ENCODE measurements at places on chromosomes 12 and 14.

DNA sequence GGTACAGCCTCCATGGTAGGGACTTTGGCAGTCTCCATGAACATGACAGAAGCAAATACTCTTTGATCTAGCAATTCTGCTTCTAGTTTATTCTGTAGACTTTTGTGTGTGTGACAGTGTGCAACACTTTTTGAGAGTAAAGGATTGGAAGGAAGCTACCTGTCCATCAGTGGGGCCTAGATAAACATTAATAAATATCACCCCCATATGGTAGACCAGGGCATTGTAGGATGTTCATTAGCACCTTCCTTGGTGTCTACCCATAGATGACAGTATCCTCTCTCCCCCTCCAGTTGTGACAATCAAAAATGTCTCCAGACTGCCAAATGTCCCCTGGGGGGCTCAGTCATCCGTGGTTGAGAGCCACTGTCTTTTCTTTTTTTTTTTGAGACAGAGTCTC is 10.8 kb downstream of the SNRNP35 start:
- H3K4me3 ChIP-seq = no peak overlapping the region
- no peak for DNase-seq
- peaks cover 6% of the 10 kb centered on the region for H3K4me1 ChIP-seq

- no peak overlapping the region for H3K27ac ChIP-seq
- H3K4me1 ChIP-seq = no peaks in the 10 kb centered on the region
- H3K36me3 ChIP-seq = no peaks in the 10 kb centered on the region
Observed at GRCh38 chr14:99880651-99881420, 87.6 kb downstream of the EML1 start.

DNA sequence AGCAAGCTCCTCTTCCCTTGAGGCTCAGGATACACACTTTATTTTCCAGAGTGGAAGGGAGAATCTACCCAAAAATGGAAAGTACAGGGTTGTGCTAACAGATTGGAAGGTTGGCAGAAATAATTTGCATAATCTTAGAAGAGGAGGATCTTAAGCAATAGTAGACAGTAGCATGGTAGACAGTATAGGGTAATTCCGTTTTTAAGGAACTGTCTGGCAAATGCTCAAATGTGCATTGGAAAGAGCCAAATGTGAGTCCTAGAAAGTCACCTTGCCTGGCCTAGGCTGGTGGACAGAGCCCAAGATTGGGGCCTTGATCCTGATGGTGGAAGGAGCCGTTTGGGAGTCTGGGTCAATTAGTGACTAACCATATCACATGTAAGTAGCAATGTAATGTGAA is 13.1 kb upstream of the CARMIL3 start:
- H3K4me1 ChIP-seq = peaks cover 14% of the 10 kb centered on the region
- H3K4me3 ChIP-seq = no peak overlapping the region
- H3K27me3 ChIP-seq = peaks cover 4% of the 10 kb centered on the region
- no peak overlapping the region for H3K27ac ChIP-seq
- DNase-seq = no peak
- no peaks in the 10 kb centered on the region for H3K36me3 ChIP-seq

DNA sequence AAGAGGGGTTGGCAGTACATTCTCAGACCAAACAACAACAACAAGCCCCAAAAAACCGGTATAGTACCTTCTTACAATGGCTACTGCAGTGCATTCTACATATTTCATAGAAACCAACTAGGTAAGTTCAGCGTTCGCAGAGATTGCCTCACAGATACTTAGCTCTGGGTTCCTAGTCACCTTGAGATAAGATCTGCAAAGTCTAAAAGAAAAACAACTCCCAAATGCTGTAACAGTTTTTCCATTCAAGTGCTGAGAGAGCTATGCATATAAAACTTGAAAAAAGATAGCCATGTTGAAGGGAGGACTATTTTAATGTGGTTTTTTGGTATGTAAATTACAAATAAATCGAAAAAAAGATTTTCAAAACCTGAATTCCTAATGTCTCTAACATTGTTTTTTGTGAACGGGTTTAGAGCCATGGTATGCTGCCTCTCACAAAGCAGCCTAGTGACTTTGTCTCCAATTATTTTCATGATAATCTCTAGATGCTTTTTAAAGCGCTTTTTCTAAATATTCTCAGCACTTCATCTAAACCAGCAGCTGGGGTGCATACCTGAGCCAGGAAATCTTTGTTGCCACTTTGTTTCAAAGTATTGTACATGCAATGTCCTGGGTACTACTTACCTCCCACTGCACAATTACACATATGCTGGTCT is 56.6 kb upstream of the CRACR2A start:
- H3K4me1 ChIP-seq = peaks cover 5% of the 10 kb centered on the region
- peaks cover 28% of the 10 kb centered on the region for H3K36me3 ChIP-seq
- no peaks in the 10 kb centered on the region for H3K27me3 ChIP-seq
- H3K4me3 ChIP-seq = no peak overlapping the region
- H3K27ac ChIP-seq = no peak overlapping the region
- no peak for DNase-seq

DNA sequence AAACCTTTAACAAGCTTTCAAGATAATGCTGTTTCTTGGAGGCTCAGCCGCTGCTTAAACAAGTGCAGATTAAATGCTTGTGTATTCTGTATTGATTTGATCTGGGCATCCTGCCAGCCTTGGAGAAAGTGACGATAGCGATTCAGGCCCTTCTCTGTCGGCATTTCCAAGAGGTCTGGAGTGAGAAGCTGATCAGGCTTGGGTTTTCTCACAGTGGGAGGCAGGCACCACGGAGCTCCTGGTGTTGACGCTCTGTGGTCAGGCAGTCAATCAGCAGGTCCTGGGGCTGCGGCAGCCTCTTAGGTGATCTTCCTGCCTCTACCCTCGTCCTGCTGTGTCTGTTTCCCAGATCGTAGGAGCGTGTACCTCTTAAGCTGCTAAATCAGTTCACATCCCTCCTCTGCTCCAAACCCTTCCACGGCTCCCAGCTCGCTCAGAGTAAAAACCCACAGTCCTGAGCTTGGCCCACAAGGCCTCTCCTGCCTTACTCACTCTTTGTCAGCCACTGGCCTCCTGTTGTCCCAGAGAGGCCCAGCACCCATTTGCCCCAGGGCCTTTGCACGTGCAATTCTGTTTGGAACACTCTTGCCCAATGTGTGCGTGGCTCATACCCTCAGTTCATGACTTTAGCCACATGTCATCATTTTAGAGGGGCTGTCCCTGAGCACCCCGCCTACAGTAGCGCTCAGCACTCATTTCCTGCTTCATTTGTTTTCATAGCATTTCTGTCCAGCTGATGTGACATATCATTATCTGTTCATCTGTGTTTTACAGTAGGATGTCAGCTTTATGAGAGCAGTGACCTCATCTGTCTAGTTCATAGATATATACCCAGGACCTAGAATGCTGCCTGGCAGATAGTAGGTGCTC is 155.4 kb downstream of the AACS start:
- H3K4me3 ChIP-seq = no peak overlapping the region
- peaks cover 6% of the 10 kb centered on the region for H3K27me3 ChIP-seq
- DNase-seq = no peak
- no peak overlapping the region for H3K27ac ChIP-seq
- no peaks in the 10 kb centered on the region for H3K4me1 ChIP-seq

DNA sequence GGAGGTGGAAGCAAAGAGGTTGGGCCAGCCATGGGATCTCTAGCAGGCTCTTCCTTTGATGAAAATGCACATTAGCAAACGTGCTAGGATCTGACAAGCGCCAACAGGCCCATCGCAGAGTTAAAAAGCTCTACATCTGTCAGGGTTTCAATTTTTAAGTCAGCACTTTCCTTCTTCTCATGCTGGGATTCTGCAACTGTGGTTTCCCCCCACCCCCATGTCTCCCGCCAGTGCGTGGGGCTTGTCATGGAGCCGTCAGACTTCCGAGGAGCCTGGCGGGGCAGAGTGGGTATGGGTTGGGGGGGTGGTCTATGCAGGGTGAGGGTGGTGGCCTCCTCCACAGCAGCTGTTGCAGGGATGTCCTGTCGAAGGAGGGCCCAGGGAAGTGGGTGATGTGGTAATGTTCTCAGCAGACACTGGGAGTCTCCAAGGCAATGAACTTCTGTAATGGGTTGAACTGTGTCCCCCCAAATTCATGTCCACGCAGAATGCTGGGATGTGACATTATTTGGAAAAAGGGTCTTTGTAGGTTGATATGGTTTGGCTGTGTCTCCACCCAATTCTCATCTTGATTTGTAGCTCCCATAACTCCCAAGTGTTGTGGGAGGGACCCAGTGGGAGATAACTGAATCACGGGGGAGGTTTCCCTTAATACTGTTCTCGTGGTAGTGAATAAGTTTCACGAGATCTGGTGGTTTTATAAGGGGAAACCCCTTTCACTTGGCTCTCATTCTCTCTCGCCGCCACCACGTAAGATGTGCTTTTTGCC is 115.2 kb upstream of the MAP1LC3B2 start:
- H3K4me1 ChIP-seq = no peaks in the 10 kb centered on the region
- no peaks in the 10 kb centered on the region for H3K36me3 ChIP-seq
- H3K27ac ChIP-seq = no peak overlapping the region
- H3K4me3 ChIP-seq = no peak overlapping the region

- no peak overlapping the region for H3K27ac ChIP-seq
- no peak overlapping the region for H3K4me3 ChIP-seq
- H3K36me3 ChIP-seq = peaks cover 11% of the 10 kb centered on the region
- no peaks in the 10 kb centered on the region for H3K4me1 ChIP-seq
Observed at GRCh38 chr12:45305907-45306306, 90.0 kb downstream of the ANO6 start.

GRCh38 chr12:31896514-31897039 is 62.6 kb upstream of the RESF1 start:
- peaks cover 80% of the 10 kb centered on the region for H3K36me3 ChIP-seq
- peak overlapping the region; percentile 48 for H3K4me3 ChIP-seq
- H3K4me1 ChIP-seq = peaks cover 53% of the 10 kb centered on the region
- H3K27me3 ChIP-seq = no peaks in the 10 kb centered on the region
- DNase-seq = peak; percentile 91

DNA sequence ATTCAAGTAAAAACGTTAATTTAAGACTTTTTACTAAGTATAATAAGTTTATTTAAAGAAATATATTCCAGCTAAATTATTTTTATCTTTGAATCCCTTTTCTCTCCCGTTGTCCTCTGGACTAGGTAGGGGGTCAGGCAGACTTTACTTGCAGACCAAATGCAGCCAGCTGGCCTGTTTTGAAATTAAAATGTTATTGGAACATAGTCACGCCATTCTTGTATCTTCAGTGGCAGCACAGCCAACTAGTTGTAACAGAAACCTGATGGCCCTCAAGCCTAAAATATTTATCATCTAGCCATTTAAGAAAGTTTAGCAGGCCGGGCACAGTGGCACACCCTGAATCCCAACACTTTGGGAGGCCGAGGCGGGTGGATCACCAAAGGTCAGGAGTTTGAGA is 52.7 kb downstream of the BCAT1 start:
- H3K36me3 ChIP-seq = peaks cover 15% of the 10 kb centered on the region
- H3K27ac ChIP-seq = no peak overlapping the region

- H3K4me3 ChIP-seq = peak overlapping the region; percentile 59
- H3K36me3 ChIP-seq = peaks cover 3% of the 10 kb centered on the region
- no peak for DNase-seq
- peaks cover 24% of the 10 kb centered on the region for H3K4me1 ChIP-seq
- peaks cover 76% of the 10 kb centered on the region for H3K27me3 ChIP-seq
Observed at GRCh38 chr12:2054091-2055018, 1.6 kb downstream of the CACNA1C start.

DNA sequence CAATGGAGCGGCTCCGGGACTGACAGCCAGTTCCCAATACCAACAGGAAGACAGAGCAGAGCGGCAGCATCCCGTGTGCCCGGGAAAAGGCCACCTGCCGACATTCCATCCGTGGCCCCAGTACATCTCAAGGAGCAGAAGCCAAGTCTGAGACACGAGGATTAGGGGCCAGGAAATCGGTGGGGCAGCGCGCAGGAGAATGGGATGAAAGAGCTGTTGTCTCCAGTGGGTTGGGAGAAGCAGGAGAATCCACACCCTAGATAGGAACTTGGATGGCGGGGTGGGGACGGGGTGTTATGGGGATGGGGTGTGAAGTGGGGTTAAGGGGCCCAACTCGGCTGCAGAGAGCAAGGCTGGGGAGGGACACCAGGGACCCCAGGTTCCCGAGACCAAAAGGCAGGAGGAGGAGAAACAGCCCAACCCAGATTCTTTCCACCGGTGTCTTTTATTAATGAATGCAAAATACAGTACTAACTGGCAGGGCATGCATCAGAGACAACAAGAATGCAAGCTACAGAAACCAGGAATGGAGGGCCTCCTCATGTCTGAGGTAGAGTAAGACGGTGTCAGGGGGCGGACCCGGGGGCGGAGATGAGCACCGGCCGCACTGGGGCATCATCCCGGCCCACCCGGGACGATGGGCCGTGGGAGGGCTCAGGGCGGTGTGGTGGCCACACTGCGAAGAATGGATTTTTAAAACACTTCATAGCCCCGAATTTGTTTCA is 50.3 kb downstream of the BEGAIN start:
- no peaks in the 10 kb centered on the region for H3K36me3 ChIP-seq
- H3K4me3 ChIP-seq = no peak overlapping the region
- H3K27ac ChIP-seq = no peak overlapping the region
- no peaks in the 10 kb centered on the region for H3K27me3 ChIP-seq

- no peak overlapping the region for H3K27ac ChIP-seq
- no peaks in the 10 kb centered on the region for H3K4me1 ChIP-seq
- no peaks in the 10 kb centered on the region for H3K36me3 ChIP-seq
Observed at GRCh38 chr12:53118751-53119300, 15.5 kb downstream of the SOAT2 start.

DNA sequence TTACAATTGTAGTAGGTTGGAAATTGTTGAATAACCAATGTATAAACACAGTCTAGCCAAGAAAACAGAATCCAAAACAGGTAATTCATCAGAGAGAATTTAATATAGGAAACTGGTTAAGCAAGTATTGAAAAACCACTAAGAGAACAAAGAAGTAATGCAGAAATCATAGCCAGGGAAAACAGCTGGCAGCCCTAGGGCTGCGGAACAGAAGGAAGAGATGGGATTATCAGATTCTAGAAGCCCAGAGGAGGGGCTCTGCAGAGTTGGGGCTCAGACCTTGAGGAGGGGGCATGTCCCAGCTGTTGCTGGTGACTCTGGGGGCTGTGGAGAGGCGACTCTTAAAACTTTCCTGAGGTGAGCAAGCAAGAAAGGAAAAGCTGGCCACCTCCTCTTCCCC is 49.4 kb downstream of the CD9 start:
- H3K27me3 ChIP-seq = peaks cover 8% of the 10 kb centered on the region
- no peaks in the 10 kb centered on the region for H3K4me1 ChIP-seq
- no peak overlapping the region for H3K4me3 ChIP-seq
- DNase-seq = no peak

GRCh38 chr14:91311284-91311662 is 66.8 kb upstream of the GPR68 start:
- peak overlapping the region; percentile 69 for H3K4me3 ChIP-seq
- H3K4me1 ChIP-seq = peaks cover 72% of the 10 kb centered on the region

DNA sequence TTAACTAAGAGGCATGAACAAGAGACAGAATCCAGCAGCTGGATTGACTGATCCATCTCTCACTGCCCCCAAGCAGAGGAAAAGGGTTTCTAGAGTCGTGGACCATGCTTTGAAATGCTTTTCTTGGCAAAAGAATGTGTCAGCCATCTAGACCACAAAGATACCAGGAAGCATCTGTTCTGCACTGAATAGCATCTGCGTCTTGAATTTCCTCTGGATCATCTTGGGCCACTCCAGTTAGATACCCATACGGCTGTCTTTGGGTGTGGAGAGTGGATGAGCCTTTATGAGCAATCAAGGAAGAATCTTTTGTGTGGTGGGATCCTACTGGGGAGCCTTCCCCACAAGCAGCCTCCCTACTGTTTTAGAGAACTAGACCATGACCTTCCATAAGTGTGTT is 16.0 kb upstream of the RFX4 start:
- no peak for DNase-seq
- no peak overlapping the region for H3K27ac ChIP-seq
- no peaks in the 10 kb centered on the region for H3K36me3 ChIP-seq

All from activated CD4-positive, alpha-beta memory T cell treated with anti-CD3 and anti-CD28 coated beads, Interleukin-2, amount 10 ng/mL, durations not matched to agents 7 days and 5 days (primary cell).